Fibroblast of upper back skin (primary cell): ENCODE measurements at places on chromosomes 6 and 20.

GRCh38 chr6:40717411-40718057, 130.4 kb upstream of the LRFN2 start:
- DNase-seq = no peak

DNA sequence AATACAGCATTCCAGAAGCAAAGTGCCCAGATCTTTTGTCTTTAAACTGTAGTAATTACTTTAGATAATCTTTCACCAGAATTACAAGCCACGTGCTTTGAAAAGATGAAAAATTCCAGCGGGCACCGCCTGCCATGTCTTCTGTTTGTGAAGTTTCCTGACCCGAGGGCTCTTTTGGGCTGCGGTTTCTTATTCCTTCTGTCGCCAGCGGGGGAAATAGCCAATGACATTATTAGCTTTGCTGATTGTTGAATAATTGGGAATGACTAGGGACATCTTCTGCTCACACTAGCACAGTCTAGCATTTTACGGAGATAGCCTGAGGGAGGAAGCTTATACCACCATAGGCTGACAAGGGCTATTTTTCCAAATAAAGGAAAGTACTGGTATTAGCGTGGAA, 124.7 kb downstream of the SAMD5 start:
- DNase-seq = no peak

GRCh38 chr6:42260396-42260888, 42.8 kb upstream of the MRPS10 start:
- no peak for DNase-seq

DNA sequence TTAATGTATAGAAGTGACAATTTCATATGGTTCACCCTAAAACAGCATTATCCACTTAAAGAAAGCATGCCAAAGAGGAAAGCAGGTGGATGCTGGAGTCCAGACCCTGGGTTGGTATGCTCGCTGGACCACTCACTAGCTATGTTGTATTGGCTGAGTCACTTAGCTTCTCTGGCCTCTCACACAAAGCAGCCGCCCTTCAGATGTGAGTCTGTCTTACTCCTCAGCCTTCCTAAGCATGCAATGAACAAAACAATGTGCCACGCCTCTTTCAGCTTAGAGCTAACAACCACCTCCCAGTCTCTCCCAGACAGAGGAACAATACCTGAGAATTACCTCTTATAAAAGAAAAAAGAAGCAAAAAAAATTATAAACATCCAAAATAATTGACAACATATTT, 29.4 kb downstream of the SIM1 start:
- no peak for DNase-seq

DNA sequence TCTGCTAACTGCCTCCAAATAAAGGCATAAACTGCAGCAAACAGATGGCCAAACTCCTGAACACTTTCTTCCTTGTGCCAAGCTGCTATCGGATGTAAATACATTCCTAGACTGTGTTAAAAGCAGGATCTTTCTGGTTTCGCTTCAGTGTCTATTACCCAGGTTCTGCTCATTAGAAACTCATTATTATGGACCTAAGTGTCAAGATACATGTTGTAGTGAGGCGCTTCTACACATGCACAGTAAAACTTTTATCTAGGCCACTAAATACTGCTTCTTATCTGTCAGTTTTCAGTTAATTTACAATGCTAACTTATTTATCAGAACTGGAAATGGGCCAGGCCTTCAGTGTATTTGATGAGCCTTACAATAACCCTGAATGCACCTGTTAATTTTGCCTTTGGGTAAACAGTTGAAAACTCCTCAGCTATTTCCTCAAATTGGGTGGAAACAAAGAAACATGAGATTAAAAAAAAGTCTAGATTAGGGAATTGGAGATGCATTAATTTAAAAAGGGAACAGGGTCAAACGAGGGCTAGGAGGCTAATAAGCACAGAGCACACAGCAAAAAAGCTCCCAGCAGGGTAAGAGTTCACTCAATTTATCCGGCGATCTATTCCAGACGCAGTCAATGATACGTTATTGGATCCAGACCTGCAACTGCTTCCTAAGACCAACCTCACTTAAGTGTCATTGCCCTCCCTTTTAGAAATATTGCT, 240.6 kb downstream of the FOXC1 start:
- no peak for DNase-seq

DNA sequence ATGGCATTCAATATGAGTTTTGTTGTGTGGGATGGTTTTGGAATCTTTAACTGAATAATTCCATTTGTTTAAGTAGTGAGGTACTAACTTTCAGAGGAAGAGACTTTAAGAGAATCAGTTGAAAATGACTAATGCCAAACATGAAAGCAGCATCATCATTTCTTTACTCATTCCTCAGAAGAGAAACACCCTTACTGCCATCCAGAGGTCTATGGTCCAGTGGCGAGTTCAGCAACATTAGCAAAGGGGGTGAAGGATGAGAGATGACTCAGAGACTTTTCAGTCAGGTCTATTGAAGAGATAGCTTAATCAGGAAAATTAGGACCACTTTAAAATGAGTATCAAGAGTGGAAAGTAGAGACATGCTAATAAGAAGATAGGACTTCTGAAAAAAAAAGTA, 118.8 kb downstream of the COL19A1 start:
- DNase-seq = peak; percentile 11

DNA sequence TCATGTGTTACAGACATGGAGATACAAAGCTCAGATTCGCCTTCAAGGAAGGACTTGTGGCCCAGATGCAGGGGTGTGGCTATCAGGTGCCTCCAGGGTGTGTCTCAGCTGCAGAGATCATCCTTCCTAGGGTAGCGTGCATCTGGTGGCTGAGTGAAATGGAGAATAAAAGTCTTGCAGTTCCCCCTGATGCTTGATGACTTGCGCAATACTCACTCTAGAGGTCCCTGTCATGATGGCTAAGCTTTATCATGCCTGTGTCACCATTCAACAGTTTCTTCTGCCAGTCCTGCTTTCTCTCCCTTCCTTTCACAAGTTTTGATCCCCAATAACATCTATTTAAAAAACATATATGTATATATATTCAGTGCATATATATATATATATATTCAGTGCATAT, 228.1 kb downstream of the PAX1 start:
- DNase-seq = no peak

DNA sequence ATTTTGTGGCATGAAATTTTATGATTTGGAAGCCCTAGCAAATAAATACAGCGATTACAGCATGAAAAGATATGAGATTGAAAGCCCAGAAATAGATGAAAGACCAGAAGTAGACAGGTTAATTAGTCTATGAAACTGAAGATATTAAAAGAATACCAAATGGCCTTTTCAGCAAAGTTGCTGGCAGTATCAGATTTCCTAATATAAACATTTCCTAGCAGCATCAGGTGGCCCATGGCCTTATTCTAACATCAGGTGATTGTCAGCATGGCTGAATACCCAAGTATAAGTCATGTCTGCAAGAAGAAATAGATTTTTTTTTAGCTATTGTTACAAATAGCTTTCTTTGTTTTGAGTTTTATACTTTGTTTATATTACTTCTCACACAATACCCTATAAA, 93.2 kb downstream of the CLVS2 start:
- no peak for DNase-seq

GRCh38 chr6:52815167-52816092, 11.8 kb upstream of the GSTA1 start:
- peak; percentile 61 for DNase-seq

GRCh38 chr20:51425347-51426106, 117.0 kb downstream of the NFATC2 start:
- no peak for DNase-seq

DNA sequence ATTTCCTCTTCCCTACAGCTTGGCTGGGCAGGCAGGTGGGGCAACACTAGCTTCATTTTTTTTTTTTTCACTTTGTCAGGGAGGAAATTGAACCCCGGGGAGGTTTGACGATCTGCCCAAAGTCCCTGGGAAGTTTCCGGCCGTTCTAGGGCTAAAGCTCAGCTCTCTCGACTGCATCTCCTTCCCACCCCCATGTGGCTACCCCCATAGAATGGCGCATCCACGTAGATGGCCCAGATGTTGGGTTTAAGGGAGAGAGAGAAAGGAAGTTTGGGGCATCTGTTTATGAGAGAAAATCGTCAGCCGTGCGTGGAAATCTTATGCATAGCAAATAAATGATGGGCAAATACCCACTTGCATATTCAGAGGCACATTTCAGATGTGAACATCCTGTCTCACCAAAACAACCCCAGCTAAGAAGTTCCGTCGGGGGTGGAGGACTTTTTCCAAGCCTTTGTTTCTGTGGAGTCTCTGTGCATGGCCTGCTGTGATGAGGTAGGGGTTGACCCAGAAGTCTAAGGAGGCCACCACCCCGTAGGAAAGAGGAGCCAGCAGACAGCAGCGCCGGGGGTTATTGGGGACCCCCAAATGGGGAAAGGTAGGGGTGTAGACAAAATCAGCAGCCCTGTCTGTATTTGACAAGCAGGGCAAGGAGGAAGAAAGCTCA, 40.5 kb upstream of the ZNF831 start:
- no peak for DNase-seq

- DNase-seq = no peak
Observed at GRCh38 chr6:28142446-28142845, 763 bp downstream of the ZKSCAN8 start.
